GM04503 (cell line): ENCODE measurements at places on chromosomes 2 and 18.

- DNase-seq, result no peak
Observed at GRCh38 chr2:55776479-55776878, 82.8 kb upstream of the PNPT1 start.

GRCh38 chr2:145792745-145793144 is 1272.8 kb upstream of the ZEB2 start:
- no peak for DNase-seq

GRCh38 chr2:226140594-226140993 is 659.0 kb downstream of the IRS1 start:
- no peak for DNase-seq

GRCh38 chr2:177721818-177722567 is 329.4 kb downstream of the AGPS start:
- DNase-seq, result no peak

GRCh38 chr2:25184254-25184653 is 15.9 kb upstream of the POMC start:
- DNase-seq, result no peak

DNA sequence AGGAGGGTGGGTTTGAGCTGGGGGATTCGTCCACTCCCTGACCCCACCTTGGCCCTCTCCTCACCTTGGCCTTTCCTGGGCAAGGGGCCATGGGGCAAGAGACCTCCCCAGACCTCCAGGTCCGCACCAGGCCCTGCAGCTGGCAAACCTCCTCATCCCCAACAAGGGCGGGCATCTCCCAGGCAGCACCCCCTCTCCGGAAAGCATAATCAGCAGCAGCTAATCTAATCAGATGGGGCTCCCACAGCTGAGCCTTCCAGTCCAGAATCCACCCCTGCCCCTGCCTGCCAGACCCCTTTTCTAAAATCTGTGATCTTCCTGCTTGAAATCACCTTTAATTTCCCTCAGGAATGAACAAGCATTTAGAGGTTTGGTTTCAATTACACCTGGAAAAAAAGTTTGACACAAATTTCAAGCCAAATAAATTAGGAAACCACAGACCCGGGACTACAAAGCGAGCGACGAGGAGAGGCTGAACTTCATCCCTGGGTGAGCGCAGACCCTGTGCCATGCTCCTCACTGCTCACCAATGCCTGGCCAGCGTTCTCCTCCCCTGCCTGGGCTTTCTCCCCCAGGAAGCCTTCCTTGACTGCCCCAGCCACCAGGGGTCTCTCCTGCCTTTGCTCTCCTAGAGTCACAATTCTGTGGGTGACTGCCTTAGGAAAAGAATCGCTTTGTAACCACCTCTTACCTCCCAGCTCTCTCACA is 143.0 kb upstream of the MYCN start:
- DNase-seq, result no peak

GRCh38 chr2:6445156-6445555 is 420.6 kb downstream of the CMPK2 start:
- no peak for DNase-seq

- no peak for DNase-seq
Observed at GRCh38 chr2:221467610-221468009, 104.5 kb downstream of the EPHA4 start.

DNA sequence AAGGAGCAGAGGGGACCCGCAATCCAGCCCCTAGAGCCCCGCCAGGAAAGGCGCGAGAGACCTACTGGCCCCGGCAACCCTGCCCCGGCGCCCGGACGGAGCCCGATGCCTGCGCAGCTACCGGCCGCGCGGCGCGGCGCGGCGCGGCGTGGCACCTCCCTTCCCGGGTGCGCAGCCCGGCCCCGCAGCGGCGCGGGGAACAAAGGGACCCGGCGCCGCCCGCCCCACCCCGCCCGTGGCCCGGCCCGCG is 307 bp downstream of the CDH2 start:
- no peak for DNase-seq

GRCh38 chr18:42141439-42141838 is 186.4 kb downstream of the PIK3C3 start:
- DNase-seq, result no peak
